ENCODE measurements at places on chromosomes 12 and 14. TPM values are rescaled to one million over a fixed set of nuclear protein-coding genes. Genes with fewer than 3 reads are reported as not detected.

GRCh38 chr12:69401940-69402339, 42.4 kb downstream of the YEATS4 start:
- no peak for DNase-seq

DNA sequence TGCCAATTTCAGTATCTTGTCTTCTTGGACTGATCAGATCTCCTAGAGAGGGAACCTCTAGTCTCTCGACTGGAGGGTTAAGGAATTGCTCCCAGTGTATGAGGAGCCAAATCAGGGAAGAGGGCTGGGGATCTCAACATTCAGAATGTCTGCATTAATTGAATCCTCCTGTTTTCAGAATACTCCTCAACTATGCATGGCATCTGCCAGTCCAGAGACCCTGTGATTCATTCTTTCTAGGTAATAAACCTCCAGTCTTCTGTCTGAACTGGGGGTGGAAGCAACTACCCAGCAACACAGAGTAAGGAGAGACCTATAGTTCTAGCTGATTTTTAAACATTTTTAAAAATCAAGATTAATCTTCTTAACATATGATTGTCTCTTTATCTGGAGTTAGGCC, 92.7 kb downstream of the AKAP6 start:
- no peak for DNase-seq

DNA sequence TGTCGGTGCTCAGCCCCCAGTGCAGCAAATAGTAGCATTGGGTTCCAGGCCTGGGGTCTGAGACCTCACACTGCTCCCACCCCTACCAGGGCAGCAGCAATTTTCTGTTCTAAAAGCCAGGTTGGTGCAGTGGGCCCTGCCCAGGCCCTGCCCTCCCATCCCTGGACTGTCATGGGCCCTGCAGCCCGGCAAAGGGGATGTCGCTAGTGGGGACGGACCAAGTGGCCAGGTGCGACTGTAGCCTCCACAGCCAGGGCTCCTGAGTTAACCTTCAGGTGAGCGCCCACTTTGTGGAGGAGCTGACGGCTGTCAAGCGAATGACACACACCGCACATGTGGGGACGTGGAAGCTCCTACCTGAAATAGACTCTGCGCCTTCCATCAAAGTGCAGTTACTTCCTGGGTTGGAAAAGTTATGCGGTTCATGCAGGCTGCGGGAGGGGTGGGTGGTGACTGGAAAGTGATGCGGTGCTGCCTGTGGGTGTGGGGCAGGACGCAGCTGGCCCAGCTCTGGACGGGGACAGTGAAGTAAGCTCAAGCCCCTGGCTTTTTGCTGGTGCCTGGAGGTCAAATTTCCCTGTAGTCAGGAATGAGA, 1.5 kb downstream of the INF2 start:
- DNase-seq: no peak

DNA sequence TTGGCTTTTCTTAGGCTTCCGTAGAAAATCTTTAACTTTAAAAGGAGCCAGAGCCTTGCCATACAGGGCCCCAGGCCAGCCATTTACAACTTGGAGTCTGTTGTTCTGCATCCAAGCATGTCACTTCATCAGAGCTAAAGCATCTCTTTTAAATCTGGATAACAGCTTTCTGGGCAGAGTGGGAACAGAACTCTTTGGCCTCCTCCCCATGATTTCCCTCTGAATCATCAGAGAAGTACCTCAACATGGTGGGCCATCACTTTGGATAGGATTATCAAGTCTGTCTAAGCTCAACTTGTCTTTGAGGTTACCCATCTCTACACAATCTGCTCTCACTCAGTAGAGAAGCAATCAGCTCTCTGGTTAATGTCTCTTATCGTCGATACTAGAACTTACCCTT, 170.9 kb downstream of the SLC6A15 start:
- no peak for DNase-seq

Gene FMNL3
- total RNA-seq: 1.0 TPM

DNA sequence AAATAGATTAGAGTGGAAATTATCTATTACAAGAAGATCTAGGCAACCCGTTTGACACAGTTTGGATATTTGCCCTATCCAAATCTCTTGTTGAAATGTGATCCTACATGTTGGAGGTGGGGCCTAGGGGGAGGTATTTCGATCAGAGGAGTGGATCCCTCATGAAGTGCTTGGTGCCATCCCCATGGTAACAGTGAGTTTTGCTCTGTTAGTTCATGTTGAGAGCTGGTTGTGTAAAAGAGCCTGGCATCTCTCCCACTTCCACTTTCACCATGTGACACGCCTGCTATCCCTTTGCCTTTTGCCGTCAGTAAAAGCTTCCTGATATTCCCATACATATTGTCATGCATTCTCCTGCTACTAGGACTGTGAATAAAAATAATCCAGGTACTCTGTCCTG, 66.4 kb upstream of the FLRT2 start:
- DNase-seq: no peak

DNA sequence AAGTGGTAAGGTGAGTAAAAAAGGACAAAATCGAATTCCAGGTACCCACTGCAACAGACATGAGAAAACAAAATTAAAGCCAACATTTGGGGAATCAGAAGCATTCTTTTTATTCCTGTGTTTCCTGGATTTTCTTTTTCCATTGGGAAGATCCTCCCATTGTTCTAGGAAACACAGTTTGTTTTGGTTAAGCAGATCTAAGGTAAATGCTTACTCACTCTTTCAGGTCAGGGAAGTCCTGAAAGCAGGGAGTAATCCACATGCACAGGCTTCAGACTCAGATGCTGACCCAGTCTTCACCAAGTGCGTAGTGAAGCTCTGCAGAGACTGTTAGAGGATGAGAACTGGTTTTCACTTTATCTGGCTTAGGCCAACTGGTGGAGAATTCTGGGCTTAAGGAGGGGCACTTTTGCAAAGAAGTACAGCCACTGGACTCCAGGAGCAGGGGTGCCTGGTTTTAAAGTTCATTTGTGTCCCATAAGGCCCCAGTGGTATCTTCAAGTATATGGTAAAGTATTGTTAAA, 57.7 kb downstream of the RPAP3 start:
- DNase-seq: no peak

DNA sequence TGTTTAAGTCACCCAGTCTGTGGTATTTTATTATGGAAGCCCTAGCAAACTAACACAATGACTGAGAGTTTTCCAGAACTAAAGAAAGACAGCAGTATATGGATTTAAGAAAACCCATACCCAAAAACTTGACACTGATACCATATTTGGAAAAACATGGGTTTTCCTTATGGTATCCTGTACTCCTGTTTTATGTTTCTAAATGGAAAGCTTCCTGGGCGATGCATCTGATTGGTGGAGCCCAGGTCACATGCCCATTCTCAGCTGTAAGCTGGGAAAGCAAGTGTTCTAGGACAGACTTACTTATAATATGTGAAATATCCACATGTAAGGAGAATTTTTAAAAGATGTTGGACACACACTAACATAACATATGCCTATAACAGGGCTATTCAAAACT, 4.5 kb upstream of the RNASE4 start:
- DNase-seq: peak; percentile 51
